ENCODE measurements at places on chromosomes 4 and X. TPM values are rescaled to one million over a fixed set of nuclear protein-coding genes. Genes with fewer than 3 reads are reported as not detected.

TSPAN7 gene
- total RNA-seq: not detected

HPRT1 gene
- 15.6 TPM for total RNA-seq

- peak; percentile 43 for DNase-seq
- H3K4me3 ChIP-seq: no peak overlapping the region
- peaks cover 4% of the 10 kb centered on the region for H3K4me1 ChIP-seq
- H3K36me3 ChIP-seq: peaks cover 13% of the 10 kb centered on the region
- H3K27ac ChIP-seq: peak overlapping the region; percentile 41
Observed at GRCh38 chr4:83071116-83071515, 36.1 kb downstream of the COPS4 start.

DNA sequence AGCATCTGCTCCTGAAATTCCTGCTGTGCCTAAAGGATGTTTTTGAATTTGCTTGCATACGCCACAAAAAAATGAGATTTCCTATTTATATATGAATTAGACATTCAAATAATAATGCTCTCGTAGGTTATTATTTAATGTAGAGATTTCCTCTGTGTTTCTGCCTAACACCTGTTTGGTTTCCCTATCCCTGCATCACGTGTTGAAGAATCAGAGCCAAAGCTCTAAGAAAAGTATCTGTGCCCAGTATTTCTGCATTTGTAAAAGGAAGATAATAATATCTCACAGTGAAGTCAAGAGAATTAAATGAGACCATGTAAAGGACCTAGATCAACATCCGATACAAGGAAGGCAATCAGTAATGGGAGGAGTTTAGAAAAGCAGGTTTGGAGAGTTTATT is 179.5 kb downstream of the HNRNPD start:
- no peaks in the 10 kb centered on the region for H3K27me3 ChIP-seq
- H3K36me3 ChIP-seq: no peaks in the 10 kb centered on the region
- DNase-seq: no peak

GRCh38 chrX:40272776-40273175 is 175.0 kb upstream of the BCOR start:
- H3K36me3 ChIP-seq: no peaks in the 10 kb centered on the region
- H3K4me3 ChIP-seq: no peak overlapping the region
- DNase-seq: no peak
- no peak overlapping the region for H3K27ac ChIP-seq
- H3K4me1 ChIP-seq: no peaks in the 10 kb centered on the region
